NCI-H1105 treated with DMSO at 0.1 percent for 48 hours (cell line): ENCODE measurements at places on chromosomes 2 and 18.

DNA sequence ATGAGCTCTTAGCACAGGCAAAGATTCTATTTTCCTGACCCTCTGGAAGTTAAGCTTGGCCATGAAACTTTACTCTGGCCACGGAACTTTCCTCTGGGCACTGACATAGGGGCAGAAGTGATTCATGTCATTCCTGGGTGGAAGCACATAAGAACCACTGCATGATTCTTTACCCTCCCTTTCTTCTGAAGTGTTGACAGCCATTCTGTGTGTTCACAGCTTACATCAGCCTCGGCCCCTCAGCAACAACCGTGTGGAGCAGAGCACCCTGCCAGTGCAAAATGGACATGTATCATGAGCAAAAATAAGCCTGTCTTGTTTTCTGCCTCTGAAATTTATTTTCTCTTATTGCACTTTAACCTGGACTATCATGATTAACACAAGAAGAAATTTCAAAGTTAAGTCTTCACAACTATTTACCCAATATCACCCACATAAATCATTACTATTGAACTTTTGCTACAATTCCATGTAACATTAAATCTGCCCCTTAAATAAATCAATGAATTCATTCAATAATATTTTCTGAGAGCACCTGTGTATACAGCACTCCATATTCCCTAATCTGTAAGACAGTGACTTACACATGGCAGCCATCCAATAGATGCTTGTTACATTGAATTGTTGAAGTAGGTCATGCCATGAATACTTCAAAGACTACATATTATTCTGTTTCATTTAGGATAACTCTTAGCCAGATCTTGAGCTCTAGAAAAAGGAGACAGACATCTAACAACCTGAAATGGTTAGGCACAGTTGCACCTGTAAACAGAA lies 531.9 kb downstream of the IRS1 start:
- no peak for DNase-seq

DNA sequence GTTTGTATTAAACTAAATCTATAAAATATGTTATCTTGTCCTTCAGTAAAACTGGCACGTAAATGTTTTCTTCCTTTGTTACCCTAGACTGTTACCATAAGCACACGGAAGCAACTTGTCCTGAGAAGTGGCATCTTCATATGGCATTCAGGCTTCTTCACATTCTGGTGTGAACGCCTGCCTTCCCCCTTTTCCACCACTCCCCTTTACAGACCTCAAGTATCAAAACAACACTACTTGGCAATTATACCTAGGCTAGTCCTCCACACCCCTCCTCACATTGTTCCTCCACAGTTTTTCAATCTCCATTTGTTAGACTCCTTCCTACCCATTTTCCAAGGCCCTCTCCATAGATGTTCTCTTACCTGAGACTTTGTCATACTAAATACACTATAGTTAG lies 2.9 kb downstream of the MEX3C start:
- DNase-seq = peak; percentile 6

DNA sequence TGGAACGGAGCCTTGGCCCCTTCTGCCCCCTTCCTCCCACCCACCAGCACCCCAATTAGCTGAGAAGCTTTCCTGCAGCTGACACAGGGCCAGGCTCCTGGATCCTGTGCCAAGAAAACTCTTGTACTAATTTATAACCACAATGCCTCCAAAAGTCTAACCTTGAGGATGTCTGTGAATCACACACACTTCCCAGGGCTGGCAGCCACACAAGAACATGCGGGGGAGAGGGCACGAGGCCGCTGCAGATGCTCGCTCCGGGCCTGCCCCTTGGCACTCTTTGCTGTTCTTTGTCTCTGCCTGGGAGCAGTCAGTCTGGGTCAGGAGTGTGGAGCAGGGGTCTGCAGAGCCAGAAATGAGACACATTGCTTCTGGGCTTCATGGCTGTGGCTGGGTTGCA lies 62.7 kb upstream of the KIF5C start:
- peak; percentile 59 for DNase-seq

DNA sequence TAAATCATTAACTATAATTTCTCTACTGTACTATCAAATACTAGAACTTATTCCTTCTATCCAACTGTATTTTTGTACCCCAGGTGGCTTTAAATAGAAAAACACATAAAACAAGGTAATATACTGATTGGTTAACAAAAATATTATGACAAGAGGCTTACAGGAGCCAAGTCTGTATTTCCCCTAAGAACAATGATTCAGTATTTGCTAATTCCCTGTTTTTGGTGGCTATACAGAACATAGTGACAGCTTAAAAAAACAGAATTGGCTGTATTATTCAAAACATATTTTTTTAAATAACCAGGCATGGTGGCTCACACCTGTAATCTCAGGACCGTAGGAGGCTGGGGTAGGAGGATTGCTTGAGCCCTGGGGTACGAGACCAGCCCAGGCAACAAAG lies 16.3 kb downstream of the RTN4 start:
- DNase-seq = no peak

- DNase-seq = no peak
These were observed 151.4 kb downstream of the TWIST2 start for GRCh38 chr2:238999291-238999741.

GRCh38 chr2:215019521-215020145 lies 118.8 kb downstream of the ABCA12 start:
- DNase-seq = no peak

DNA sequence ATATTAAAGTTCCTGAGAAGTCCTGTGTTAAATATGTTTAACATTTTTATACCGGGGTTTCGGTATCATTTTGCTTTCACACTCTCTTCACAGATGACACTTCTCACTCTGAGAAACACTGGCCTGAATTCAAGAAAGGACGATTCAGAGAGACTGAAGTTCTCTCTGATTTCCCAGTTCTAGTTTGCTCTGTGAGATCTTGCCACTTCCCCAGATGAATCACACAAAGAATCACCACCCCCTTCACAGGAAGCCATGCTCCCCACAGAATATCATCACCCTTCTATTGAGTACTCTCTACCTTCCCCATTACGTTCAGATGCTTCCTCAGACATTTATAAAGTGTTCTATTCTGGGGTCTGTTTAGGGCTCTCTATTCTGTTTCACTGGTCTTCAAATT lies 16.1 kb upstream of the CD207 start:
- no peak for DNase-seq

- no peak for DNase-seq
These were observed 192.5 kb downstream of the TPGS2 start for GRCh38 chr18:36636237-36636817.

GRCh38 chr2:188291617-188292347 lies at the start of gene GULP1:
GULP1 (plus strand) TSS chr2:188291874; CDS start chr2:188477703, 185,829 bp downstream.
- DNase-seq = no peak

DNA sequence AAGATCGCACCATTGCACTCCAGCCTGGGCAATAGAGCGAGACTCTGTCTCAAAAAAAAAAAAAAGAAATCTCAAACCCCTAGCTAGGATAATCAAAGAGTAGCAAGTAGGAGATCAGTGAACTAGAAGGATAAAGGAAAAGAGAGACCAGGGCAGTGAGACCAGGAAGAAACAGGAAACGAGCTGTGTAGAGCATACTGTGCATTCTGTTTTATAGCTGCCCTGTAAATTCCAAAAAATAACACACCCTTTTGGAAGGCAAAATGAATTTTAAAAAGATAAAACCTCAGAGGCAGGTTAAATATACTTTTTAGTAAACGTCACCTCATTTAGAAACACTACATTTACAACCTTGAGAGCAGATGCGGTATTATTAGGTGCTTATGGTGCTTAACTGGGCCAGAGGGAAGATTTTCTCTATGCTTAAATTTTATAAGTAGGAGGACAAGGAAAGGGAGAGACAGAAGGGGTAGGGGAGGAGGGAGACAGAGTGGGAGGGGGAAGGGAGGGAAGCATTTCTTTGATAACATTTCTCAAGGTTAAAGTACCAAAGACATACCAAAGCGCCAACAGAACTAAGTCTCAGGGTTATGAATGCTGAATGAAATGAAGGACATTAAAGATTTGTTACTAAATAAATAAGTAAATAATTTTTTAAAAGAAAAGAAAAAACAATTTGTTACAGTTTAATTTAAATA lies 30.1 kb downstream of the FEZ2 start:
- no peak for DNase-seq

DNA sequence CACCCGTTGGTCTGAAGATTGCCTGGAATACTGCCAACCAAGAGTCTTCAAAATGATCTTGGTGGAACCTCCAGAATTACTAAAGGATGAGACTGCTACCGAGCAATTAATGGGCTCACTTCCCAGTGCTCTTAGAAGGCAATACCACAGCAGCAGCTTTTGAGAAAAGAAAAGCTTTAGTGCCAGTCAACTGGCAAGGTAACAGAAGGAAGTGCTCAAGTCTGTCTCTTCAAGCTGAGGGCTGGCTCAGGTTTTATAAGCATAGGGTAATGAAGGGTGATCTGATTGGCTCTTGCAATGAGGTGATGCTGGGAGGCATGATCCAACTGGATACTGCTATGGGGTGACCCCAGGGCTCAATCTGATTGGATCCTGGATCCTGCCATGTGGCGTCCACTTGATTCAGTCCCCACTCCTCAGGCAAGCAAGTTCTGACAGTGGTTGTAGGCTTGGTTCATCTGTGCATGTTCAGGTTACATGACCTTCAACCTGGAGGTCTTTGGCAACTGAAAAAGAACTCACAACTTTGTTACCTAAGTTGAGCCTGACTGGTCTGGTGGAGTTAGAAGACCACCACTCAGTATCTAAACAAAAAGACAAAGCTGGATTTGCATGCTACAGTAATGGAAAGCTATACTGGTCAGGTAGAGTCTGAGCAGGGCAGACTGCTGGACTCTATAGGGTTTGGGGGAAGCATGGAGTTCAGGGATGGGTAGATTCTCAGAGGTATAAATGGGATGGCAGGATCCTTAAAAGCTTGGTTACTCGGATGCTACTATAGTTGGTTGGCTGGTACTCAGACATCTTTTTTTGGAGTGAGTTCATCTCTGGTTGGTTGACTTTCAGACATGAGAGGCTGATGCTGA lies 14.0 kb upstream of the RIF1 start:
- DNase-seq = no peak

GRCh38 chr2:66362701-66363100 lies 72.2 kb upstream of the MEIS1 start:
- no peak for DNase-seq

DNA sequence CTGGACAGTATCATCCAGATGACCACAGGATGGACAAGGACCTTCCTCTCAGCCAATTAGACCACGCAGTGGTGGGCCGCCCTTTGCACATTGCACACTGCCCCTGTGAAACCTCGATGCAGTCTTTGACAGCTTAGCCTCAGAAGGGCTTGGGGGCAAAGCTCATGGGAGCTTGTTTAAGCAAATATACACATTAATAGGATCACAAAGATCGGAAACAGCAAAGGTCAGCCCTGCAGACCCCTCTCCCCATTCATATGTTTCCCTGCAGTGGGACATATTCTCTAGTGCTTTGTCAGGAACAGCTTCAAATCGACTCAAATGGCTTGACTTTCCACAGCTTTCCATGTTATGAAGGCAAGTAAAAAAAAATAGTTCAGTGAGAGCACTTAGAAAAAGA lies 189.6 kb upstream of the LYPD1 start:
- no peak for DNase-seq
